Left lung (tissue), 14 donors: ENCODE measurements at places on chromosomes 5 and 9. TPM values are rescaled to one million over a fixed set of nuclear protein-coding genes. Genes with fewer than 3 reads are reported as not detected.

Gene RNF183
- not detected for total RNA-seq

Gene C9orf57
- total RNA-seq = not detected

Gene NMUR2
- total RNA-seq = 0.81 TPM

Gene TRIM36
- total RNA-seq = 4.4 TPM

Gene ADAMTSL1
- total RNA-seq = 3.1 TPM

Gene IL7R
- total RNA-seq = 144 TPM
